Esophagus mucosa (tissue), 1 donor: ENCODE measurements at places on chromosomes 13 and 19. TPM values are rescaled to one million over a fixed set of nuclear protein-coding genes. Genes with fewer than 3 reads are reported as not detected.

Gene LILRB4
- total RNA-seq = 0.48 TPM

Gene CD33
- 0.40 TPM for total RNA-seq

Gene TDRD12
- total RNA-seq = 0.08 TPM

Gene ZNF419
- 5.7 TPM for total RNA-seq

Gene SLC8A2
- total RNA-seq = 0.12 TPM

Gene MEF2B
- total RNA-seq = 1.4 TPM

Gene ZBTB7A
- 53.7 TPM for total RNA-seq

Gene MAST1
- not detected for total RNA-seq
